ENCODE measurements at places on chromosomes 2 and 18. TPM values are rescaled to one million over a fixed set of nuclear protein-coding genes. Genes with fewer than 3 reads are reported as not detected.

- no peak for DNase-seq
Observed at GRCh38 chr2:225108805-225109204, 66.5 kb upstream of the DOCK10 start.

GRCh38 chr18:59570101-59570775 lies 127.0 kb downstream of the CCBE1 start:
- DNase-seq = no peak

- no peak for DNase-seq
Observed at GRCh38 chr18:57630754-57631595, 9.3 kb upstream of the NARS1 start.

Gene TMEM37
- 5.4 TPM for total RNA-seq

Gene IL36B
- total RNA-seq = not detected

Measured in right atrium auricular region (tissue), 2 donors.